ENCODE measurements at places on chromosomes 7 and 10. TPM values are rescaled to one million over a fixed set of nuclear protein-coding genes. Genes with fewer than 3 reads are reported as not detected.

GRCh38 chr7:74527842-74528241 lies 74.1 kb downstream of the GTF2IRD1 start:
- no peak for DNase-seq

NRP1 gene
- total RNA-seq: 110 TPM

DNA sequence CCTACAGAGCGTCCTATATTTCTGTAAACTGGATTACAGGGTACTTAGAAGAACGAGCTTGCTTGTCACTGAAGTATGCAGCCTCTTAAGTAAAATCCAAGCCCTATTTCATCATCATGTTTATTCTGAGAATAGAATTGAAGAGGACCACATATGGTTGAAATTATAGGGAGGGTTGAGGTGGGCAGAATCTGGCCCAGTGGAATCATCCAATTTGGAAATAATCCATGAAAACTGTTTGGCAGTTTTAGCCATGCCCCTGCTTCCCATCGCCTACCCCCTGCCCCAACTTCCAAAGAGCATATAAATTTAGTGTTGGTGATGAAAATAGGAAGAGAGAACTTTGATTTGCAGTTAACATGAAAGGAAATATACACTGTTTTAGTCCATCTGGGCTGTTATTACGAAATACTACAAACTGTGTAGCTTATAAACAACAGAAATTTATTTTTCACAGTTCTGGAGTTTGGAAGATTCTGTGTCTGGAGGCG lies 150.4 kb downstream of the PRKG1 start:
- no peak for DNase-seq

COL17A1 gene
- 0.29 TPM for total RNA-seq

C10orf62 gene
- not detected for total RNA-seq

GRCh38 chr7:138684340-138684739 lies 16.8 kb downstream of the SVOPL start:
- DNase-seq: no peak

- no peak for DNase-seq
Observed at GRCh38 chr7:51129527-51130472, 186.8 kb downstream of the COBL start.

GOT1 gene
- total RNA-seq: 437 TPM

CPA1 gene
- 0.29 TPM for total RNA-seq

- DNase-seq: no peak
Observed at GRCh38 chr7:134089446-134089845, 37.7 kb upstream of the LRGUK start.

- no peak for DNase-seq
Observed at GRCh38 chr7:4436361-4436895, 245.7 kb upstream of the FOXK1 start.

LRRN3 gene
- total RNA-seq: 9.9 TPM

- DNase-seq: peak; percentile 66
Observed at GRCh38 chr10:13658871-13659685, 72.3 kb downstream of the PRPF18 start.

GNGT1 gene
- total RNA-seq: not detected

DNA sequence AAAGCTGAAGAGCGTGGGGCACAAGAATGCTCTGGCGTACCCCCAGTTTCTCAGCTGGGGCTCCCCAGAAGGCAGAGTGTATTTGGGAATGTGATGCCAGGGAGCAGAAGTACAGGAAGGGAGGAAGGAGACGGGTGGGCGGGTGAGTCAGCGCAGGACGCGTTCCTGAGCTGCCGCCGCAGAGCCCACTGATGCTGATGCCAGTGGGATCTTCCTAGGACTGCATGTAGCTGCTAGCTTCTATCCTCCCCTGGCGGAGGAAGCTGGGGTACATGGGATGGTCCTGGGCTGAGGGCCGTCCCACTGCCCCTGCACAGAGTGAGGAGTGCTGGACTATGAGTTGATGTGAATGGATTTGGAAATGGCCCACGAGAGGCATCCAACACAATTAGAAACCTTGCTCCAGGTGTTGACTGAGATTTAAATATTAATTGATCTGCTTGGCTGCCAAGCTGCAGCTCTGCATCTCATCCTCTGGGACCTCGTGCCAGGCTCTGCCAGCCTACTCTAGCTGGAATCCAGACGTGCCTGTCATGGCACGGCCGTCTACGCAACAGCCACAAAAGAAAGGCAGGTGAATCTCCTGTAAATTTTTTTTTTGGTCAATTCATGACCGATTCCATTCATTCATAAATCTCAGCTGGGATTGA lies 66.2 kb upstream of the RHEB start:
- no peak for DNase-seq

DNA sequence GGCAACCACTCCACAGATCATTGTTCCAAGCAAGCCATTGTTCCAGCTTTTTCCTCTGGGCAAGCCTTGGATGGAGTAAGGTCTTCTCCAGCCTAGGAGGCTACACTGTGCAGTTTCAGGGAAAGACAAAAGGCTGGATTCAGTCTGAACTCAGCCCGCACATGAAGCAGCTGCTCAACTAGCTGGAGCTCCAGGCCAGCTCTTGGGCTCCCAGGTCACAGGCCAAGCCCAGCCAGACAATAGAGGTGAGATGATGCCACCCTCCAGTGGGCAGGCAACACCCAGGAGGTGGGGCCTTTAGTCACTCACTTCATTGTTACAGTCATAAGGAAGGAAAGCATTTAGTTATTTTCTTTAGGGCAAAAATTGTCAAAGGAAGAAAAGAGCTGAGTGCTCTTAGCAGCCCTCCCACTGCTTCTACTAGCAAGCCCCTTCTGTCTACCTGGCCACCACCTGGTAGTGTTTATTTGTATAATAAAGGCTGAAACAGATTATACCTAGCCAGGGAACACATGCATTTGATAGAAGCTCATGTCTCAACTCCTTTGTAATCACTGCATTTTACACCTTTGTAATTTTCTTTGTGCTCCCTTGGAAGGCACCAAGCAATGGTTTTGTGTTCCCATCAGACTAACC lies 253.4 kb downstream of the WDR11 start:
- DNase-seq: no peak

DNA sequence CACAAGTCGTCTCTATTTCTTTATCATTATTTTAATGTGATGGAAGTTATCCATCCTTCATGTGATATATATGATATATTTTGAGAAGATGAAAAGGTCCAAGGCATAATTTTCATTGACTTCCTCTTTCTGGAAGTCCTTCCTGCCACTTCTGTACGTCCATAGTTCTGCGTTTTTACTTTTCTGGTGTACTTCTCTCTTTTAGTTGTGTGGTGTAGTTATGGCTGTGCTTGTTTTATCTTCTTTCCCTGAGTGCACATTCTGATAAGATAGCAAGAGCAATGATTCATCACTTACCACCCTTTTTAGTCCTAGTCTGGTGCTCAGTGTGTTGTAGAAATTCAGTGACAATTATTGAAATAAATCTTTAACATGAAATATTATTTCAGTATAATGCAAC lies 231.3 kb upstream of the FERD3L start:
- DNase-seq: no peak

GRCh38 chr10:67903581-67903980 lies 19.1 kb downstream of the SIRT1 start:
- no peak for DNase-seq

DNA sequence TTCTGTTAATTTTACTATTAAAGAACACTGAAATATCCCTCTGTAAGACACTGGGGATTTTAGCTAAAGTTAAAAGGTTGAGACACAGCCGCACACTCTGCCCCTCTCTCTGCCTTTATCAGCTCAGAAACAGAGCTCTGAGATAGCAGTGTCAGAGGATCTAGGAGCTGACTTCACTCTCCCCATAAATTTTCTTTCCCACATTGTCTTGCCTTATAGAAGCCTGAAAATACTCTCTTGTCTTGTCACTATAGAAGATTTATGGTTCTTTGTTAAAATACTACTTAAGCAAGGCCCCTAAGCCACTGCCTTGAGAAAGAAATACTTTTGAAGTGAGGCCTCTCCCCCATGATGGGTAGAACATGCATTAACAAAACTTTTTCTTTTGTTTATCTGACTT lies 105.7 kb upstream of the C10orf90 start:
- no peak for DNase-seq

EVX1 gene
- not detected for total RNA-seq

DNA sequence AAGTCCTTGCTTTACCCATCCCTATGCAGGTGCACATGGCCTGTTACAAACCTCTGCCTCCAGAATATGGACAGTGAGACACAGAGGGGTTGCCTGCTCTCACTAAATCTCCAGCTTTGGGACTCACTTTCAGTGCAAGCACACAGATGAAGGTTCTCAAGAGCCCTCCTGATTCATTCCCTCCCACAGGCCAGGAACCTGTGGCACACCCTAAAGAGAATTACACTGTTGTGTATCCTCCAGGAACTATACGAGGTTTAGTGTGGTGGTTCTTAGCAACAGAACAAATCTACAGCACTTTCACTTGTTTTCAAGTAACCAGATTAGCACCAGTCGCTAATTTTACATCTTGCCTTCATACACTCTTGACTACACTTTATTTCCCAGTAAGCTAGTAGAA lies 192.3 kb downstream of the PLXNA4 start:
- no peak for DNase-seq

- peak; percentile 63 for DNase-seq
Observed at GRCh38 chr7:2417981-2418481, 14.6 kb downstream of the CHST12 start.

GRCh38 chr7:2146676-2147472 lies 85.9 kb downstream of the MAD1L1 start:
- DNase-seq: no peak

DNA sequence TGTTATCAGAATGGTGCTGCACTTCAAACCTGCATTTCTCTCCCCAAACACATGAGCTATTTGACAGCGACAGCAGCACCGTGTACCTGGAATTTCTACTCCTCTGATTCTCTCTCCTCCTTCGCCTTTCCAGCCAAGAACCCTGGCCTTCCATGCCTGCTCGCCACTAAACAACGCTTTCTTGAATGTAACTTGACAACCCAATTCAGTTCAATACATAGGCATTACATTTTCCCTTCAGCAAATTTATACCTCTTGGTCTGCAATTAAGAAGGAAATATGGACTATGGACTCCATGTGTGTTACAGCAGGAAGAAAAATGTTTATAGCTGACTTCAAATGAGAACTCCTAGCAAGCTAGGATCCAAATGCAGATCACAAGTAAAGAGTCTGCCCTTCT lies 162.6 kb upstream of the AUTS2 start:
- no peak for DNase-seq

DNA sequence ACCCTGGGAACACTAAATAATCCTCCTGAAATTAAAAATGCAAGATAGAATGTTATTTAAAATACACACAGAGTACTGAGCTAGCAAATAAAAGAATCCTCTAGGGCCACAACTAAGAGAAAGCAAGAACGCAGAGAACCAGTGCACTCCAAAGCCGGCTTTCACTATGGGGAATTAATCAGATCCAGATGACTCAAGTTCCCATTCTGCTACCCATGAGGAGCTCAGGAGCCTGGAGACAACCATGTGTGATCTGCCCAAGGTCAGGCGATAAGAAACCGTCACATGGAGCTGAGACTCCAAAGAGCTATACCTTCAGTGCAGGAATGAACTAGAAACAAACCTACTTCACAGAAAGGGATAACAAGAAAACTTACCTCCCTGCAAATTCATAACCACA lies 19.5 kb upstream of the CYREN start:
- DNase-seq: no peak

DNA sequence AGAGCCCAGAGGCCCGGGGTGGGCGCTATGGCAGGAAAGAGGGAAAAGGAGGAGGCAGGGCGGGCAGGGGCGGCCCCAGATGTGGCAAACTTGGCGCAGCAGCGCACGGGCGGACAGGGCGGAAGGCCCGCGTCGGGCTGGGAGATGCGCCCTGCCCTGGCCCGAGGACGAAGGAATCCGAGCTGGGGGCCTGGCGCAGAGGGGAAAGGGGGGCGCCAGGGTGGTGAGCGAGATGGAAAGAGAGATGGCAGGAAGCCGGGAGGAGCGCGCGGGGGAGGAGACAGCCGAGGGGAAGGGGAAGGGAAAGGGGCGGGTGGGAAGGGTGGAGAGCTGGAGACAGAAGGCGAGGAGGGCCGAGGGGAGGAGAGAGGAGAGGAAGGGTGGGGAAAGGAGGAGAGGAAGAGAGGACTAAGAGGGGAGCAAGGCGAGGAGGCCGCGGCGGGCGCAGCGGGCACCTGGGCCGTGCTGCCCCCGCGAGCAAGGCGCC lies at the start of gene MARVELD1:
Gene MARVELD1 (plus strand): TSS at position 392 of the 487 bp plus-strand sequence. CDS start 147 bp downstream, outside the sequence.
- peak; percentile 84 for DNase-seq

DNA sequence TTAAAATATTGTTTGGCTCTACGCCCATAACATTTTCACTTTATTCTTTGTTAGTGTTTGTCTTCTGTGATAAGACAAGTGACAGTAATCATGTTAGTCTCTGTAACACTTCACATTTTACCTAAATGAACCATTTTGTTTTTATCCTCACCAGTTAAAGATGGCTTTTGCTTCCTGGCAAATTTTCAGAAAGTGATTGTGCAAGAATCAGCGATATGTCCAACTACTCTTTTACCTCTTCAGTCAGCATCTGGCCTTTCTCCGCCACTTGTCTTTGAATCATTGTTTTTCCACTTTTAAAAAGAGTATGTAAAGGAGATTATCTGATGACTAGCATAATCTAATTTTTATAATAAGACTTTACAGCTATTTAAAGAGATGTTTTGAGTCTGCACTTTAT lies 3.5 kb downstream of the DGKB start:
- no peak for DNase-seq

GRCh38 chr7:129951226-129952085 lies 1.3 kb downstream of the UBE2H start:
- DNase-seq: no peak

PRLHR gene
- not detected for total RNA-seq

LRRC4 gene
- 8.3 TPM for total RNA-seq

DNA sequence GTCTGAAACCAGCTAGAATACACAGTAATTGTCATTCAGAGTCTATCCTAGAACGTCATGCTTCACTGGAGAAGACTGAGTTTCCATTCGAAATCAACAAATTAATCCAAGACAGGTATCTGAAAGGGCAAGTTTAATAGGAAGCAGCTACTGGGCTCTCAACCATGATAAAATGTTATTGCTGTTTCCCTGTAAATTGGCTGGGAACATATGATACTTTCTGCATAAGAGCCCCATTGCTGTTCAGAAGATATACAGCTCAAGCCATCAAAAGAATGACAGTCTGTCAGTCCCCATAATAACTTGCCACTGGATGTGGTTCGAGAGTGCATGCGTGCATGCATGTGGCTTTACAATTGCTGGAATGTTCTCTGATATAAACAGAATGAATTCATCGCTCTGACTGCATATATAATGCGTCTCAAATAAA lies 129.0 kb downstream of the HIBADH start:
- DNase-seq: no peak

HOXA13 gene
- total RNA-seq: not detected

Data from left cardiac atrium (tissue), 4 donors.